T-helper 2 cell (primary cell): ENCODE measurements at places on chromosomes 3 and 15.

DNA sequence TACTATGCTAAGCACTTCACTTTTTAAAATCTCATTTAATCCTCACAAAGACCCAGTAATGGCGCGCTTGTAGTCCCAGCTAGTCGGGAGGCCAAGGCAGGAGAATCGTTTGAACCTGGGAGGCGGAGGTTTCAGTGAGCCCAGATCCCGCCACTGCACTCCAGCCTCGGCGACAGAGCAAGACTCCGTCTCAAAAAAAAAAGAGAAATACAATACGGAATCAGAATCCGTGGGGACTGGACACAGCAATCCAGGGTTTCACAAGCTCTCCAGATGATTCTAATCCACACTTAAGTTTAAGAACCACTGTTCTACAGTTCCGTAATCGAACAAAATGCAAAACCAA is 426 bp upstream of the SUMF1 start:
- DNase-seq: no peak

GRCh38 chr3:23576379-23576959 is 229.3 kb upstream of the UBE2E1 start:
- DNase-seq: no peak

DNA sequence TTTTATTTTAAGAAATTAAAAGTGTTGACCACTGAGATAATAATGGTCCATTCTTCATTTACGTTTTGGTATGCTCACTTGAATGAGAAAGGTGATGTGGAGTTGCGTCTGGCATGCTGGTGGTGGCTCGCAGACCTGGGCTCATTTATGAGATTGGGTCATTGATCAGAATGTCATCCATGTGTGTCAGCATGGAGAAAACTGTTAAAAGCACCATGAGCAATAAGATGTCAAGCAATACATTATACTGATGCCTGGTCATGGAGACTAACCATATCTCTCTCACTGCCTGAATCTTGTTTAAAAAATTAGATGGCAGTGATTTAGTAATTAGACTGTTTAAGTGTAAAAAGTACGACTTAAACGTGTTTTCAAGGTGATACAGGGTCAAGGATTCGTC is 503.4 kb upstream of the SEMA6D start:
- DNase-seq: no peak

- DNase-seq: no peak
Observed at GRCh38 chr3:125643172-125643571, 47.9 kb upstream of the OSBPL11 start.

- no peak for DNase-seq
Observed at GRCh38 chr3:61574854-61575253, 13.5 kb downstream of the PTPRG start.

DNA sequence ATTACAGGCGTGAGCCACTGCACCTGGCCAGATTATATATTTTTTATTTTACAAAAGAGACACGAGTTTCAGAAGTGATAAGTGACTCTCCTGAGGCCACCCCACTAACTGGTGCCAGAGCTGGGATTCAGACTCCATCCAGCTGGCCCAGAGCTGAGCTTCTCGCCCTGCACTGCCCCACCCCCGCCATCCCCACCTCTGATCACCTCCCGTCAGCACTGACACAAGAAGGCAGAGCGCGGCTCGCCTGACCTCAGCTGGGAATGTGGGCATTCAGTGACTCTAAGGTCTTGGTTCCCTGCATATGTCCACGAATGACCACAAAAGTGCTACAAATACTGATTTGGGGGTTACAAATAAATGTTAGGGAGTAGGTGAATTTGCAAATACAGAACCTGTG is 56.1 kb upstream of the GALNT15 start:
- no peak for DNase-seq

DNA sequence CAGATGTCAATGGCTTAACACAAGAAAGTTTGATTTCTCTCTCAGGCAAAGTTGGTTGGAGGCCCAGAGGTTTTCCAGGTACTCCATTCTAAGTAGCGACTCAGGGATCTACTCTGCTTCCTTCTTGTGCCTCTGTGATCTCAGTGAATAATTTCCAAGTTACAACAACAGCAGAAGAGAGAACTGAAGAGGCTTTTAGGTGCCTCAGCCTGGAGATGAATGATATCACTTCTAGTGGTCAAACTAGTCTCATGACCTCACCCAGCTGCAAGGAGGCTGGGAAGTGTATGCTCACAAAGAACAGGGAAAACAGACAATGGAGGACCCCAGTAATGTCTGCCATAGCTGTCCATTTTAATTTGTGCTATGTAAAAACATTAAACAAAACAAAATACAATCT is 4.6 kb upstream of the PRICKLE2 start:
- no peak for DNase-seq

- no peak for DNase-seq
Observed at GRCh38 chr15:36334059-36334458, 245.4 kb upstream of the CDIN1 start.

GRCh38 chr3:43499256-43499655 is 122.6 kb downstream of the ANO10 start:
- no peak for DNase-seq

DNA sequence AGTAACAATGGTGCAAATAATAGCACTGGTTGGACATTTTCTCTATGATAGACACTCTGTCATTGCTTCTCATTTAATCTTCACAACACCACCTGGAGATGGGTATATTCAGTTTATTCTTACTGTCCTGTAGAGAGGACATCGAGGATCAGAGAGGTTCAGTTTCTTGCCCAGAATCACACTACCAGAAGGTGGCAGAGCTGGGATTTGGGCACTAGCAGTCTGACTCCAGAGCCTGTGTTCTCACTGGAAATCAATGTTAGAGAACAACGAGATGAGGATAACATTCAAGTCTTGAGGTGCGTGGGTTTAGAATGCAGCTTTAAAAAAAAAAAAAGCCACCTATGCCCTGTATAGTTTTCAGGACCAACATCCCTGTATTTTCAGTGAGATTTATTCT is 127.8 kb downstream of the SYNPR start:
- no peak for DNase-seq

DNA sequence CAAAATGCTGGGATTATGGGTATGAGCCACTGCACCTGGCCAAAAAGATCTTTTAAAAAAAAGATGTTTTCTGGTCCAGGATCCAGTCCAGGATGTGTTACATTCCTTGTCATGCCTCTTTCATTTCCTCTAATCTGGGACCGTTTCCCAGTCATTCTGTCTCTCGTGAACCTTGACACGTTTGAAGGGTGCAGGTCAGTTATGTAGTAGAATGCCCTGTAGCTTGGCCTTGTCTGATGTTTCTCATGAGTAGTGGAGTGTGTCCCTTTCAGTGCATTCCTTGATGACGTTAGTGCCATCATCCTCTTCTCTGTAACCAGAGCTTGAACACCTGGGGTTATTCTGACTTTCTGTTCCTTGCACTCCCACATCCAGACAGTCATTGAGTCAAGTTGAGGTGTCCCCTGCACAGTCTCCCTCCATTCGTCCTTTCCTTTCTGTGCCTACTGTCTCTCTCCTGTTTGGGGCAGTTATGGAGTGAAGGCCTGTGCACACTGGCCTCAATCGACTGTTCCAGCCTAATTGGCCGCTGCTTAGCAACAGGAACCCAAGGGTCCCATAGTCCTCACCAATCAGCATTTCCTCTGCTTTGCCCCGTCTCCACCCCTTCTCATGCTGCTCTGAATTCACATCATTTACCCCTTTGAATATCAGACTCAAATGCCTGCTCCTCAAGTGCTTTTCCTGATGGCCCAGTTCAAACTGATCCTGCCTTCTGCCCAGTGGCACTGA is 5.5 kb downstream of the FAM81A start:
- no peak for DNase-seq

GRCh38 chr3:151501923-151502632 is 41.2 kb upstream of the IGSF10 start:
- DNase-seq: no peak

DNA sequence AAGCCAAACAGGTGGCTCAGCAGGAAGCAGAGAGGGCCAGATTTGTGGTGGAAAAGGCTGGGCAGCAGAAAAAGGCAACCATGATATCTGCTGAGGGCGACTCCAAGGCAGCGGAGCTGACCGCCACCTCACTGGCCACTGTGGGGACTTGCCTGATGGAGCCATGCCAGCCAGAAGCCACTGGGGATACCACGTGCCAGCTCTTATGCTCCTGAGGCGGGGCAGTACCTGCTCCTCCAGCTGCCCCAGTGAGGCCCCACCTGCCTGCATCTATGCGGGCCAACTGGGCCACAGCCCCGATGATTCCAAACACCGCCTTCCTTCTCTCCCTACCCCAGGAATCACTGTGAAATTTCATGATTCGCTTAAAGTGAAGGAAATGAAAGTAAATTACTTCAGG is 22.9 kb upstream of the ARIH1 start:
- no peak for DNase-seq

GRCh38 chr3:70779296-70779695 is 466.9 kb upstream of the MDFIC2 start:
- DNase-seq: no peak

DNA sequence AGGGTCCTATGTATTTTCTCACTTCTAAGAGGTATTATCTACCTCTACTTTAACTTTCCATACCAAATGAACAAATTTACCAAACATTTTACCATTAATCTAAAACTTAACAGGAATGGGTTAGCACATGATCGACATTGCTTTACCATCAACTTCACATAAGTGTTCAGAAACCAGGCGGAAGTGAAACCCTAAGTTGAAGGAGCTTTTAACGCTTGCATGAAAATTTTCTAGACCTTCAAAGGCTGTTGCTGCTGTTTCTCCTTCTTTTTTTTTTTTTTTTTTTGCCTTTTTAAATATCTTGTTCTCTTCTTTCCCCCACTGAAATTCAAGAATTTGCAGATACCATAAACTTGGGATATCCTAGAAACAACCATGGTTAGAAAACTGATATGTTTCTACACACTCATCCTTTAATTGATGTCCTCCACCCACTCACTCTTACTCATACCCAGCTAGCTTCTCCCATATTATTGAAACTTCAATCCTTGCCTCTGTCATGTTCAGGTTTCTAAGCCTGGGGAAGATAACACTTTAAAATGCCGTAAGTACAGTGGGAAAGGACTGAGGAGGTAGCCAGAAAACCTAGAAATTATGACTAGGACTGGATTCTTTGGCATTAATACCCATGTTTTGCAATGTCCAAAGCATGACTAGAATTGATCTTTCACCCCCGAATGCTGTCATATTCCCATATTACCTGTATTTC is 24.7 kb downstream of the MYO5A start:
- DNase-seq: no peak
